ENCODE measurements at places on chromosomes 13 and 19. TPM values are rescaled to one million over a fixed set of nuclear protein-coding genes. Genes with fewer than 3 reads are reported as not detected.

Gene IZUMO4
- 3.5 TPM for polyA plus RNA-seq

GRCh38 chr13:66665991-66666390, 564.1 kb downstream of the PCDH9 start:
- H3K4me3 ChIP-seq, result no peak overlapping the region
- H3K27me3 ChIP-seq, result no peaks in the 10 kb centered on the region
- no peaks in the 10 kb centered on the region for H3K4me1 ChIP-seq
- no peak overlapping the region for H3K27ac ChIP-seq
- DNase-seq, result no peak
- no peaks in the 10 kb centered on the region for H3K36me3 ChIP-seq

- H3K36me3 ChIP-seq, result no peaks in the 10 kb centered on the region
- no peak for DNase-seq
- H3K27ac ChIP-seq, result no peak overlapping the region
- no peaks in the 10 kb centered on the region for H3K4me1 ChIP-seq
- H3K4me3 ChIP-seq, result no peak overlapping the region
- no peaks in the 10 kb centered on the region for H3K27me3 ChIP-seq
Observed at GRCh38 chr13:59452189-59452890, 711.4 kb downstream of the DIAPH3 start.

DNA sequence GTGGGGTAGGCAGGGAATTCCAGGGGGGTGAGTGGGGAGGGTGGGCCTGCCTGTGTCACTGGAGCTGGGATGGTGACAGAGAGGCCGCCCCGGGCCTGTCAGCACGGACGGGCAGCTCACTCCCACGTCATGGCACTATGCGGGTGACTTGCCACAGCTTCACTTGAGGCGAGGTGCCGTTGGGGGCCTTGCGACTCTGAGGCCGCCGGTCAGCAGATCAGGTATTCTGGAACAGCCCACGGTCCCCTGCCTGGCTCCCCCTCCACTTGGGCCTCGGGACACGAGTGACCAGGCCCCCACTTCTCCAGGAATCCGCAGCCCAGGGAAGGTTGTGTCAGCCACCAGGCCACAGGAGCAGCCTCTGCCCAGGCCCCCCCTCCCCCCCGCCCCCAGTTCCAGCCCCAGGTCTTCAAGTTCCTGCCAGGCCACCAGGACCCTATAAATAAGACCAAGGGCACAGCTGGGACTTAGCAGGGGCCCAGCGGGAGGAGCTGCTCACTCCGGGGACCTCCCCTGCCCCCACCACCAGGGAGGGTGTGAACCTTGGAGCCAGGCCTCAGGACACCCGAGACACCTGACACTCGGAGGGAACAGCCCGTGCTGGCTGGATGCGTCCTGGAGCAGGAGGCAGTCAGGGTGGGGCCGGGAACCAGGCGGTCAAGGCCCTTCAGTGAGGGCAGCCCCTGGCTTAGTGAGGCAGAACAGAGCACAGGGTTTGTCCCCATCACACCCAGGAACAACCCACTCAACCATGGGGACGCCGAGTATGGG, 2.7 kb upstream of the MIDN start:
- no peaks in the 10 kb centered on the region for H3K36me3 ChIP-seq
- peak; percentile 90 for DNase-seq
- H3K27ac ChIP-seq, result peak overlapping the region; percentile 100
- H3K27me3 ChIP-seq, result no peaks in the 10 kb centered on the region
- peaks cover 63% of the 10 kb centered on the region for H3K4me1 ChIP-seq

GRCh38 chr13:97116754-97117153, 105.4 kb upstream of the MBNL2 start:
- no peaks in the 10 kb centered on the region for H3K36me3 ChIP-seq
- peak; percentile 74 for DNase-seq
- H3K4me3 ChIP-seq, result no peak overlapping the region
- H3K27me3 ChIP-seq, result no peaks in the 10 kb centered on the region

Gene CYP4F22
- not detected for polyA plus RNA-seq

- H3K27ac ChIP-seq, result peak overlapping the region; percentile 71
- H3K36me3 ChIP-seq, result peaks cover 13% of the 10 kb centered on the region
- H3K4me1 ChIP-seq, result peaks cover 33% of the 10 kb centered on the region
- no peaks in the 10 kb centered on the region for H3K27me3 ChIP-seq
- DNase-seq, result peak; percentile 80
Observed at GRCh38 chr19:58562122-58563033, 4.0 kb upstream of the UBE2M start.

Gene COMP
- polyA plus RNA-seq, result not detected

DNA sequence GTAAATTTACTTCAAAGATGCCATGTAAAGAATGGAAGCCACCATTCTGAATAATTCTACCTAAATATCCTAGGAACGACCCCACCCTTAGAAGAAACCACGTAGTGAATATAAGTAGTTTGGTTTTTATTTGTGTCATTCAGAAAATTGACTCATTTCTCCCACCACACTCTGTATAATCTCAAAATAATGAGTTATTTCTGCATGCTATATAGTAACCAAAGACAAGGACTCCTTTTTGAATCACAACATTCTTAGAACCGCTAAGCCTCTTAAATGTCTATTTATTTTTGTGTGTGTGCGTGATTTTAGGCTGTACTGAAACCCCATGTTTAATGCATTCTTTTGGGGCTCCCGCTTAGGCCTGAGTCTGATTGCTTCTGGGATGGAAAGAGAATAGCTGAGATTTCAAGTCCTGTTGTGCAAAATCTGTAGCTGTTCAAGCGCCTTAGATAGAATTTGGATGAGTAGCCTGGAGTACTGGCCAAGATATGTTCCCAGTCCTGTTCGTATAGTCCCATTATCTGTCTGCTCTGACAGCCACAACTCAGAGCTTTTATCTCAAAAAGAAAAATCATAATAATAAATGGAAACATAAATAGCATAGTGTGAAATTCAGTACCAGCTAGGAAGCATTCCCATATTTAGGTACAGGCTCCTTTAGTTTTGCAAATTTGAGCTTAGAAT, 532.4 kb upstream of the NBEA start:
- no peaks in the 10 kb centered on the region for H3K36me3 ChIP-seq
- no peaks in the 10 kb centered on the region for H3K4me1 ChIP-seq
- no peaks in the 10 kb centered on the region for H3K27me3 ChIP-seq
- DNase-seq, result no peak
- H3K27ac ChIP-seq, result peak overlapping the region; percentile 16

DNA sequence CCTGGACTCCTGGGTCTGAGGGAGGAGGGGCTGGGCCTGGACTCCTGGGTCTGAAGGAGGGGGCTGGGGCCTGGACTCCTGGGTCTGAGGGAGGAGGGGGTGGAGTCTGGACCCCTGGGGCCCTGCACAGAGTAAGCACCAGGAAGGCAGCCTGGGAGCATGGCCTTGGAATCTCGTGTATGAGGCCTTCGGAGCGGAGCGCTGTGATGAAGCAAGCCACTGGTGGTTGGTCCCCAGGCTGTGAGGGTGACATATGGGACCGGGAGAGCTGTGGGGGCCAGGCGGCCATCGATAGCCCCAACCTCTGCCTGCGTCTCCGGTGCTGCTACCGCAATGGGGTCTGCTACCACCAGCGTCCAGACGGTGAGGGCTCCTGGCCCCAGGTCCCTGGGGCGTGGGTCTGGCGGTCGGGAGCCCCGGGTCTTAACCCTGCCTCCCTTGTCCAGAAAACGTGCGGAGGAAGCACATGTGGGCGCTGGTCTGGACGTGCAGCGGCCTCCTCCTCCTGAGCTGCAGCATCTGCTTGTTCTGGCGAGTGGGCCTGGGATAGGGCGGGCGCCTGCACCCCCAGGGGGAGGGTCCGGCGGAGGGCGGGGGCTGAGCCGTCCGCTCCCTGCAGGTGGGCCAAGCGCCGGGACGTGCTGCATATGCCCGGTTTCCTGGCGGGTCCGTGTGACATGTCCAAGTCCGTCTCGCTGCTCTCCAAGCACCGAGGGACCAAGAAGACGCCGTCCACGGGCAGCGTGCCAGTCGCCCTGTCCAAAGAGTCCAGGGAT, 918 bp downstream of the TMEM190 start:
- no peak for DNase-seq
- no peaks in the 10 kb centered on the region for H3K4me1 ChIP-seq
- H3K27me3 ChIP-seq, result peaks cover 33% of the 10 kb centered on the region
- no peak overlapping the region for H3K4me3 ChIP-seq

- no peaks in the 10 kb centered on the region for H3K4me1 ChIP-seq
- no peak for DNase-seq
- H3K27me3 ChIP-seq, result no peaks in the 10 kb centered on the region
- H3K36me3 ChIP-seq, result no peaks in the 10 kb centered on the region
- H3K27ac ChIP-seq, result no peak overlapping the region
Observed at GRCh38 chr13:68888832-68889231, 1218.8 kb upstream of the ATXN8OS start.

DNA sequence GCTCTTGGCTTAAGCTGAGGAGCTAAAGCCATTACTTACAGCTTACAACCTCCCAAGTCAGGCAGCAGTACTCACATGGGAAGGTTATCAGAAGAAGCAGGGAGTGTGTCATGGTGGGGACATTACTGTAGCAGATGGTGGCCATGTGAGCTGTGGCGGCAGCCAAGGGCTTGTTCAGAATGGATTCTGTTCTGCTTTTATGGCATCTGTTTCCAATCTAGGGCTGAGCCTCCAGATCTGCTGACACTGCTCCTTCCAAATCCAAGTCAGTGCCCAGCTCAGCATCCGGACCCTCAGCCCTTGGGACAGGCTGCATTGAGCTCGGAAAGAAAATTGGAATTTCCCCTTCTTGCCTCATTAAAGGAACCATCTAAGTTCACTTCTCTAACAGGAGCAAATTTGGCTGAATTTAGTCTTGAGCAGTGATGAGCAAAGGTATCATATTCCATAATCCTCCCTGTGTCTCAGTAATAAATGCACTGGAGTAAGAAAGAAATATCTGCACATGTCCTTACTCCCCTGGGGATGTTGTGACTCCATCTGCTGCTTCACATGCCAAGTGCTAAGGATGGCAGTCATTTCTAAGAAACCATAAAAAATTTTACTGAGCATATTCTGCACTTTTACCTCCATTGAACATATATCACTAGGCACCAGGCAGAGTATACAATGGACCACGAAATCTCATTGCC, 73.9 kb downstream of the KCTD12 start:
- H3K36me3 ChIP-seq, result no peaks in the 10 kb centered on the region
- no peak overlapping the region for H3K4me3 ChIP-seq
- peak; percentile 70 for DNase-seq
- H3K4me1 ChIP-seq, result peaks cover 11% of the 10 kb centered on the region

GRCh38 chr19:2252055-2252796, 3.1 kb downstream of the AMH start:
- no peak overlapping the region for H3K27ac ChIP-seq
- H3K36me3 ChIP-seq, result peaks cover 16% of the 10 kb centered on the region
- no peak for DNase-seq
- H3K4me3 ChIP-seq, result peak overlapping the region; percentile 9
- H3K27me3 ChIP-seq, result peaks cover 54% of the 10 kb centered on the region
- H3K4me1 ChIP-seq, result peaks cover 37% of the 10 kb centered on the region

Gene CCNE1
- 4.4 TPM for polyA plus RNA-seq

GRCh38 chr13:61142506-61142905, 273.1 kb downstream of the PCDH20 start:
- H3K36me3 ChIP-seq, result no peaks in the 10 kb centered on the region
- no peak overlapping the region for H3K4me3 ChIP-seq
- H3K4me1 ChIP-seq, result no peaks in the 10 kb centered on the region
- no peak overlapping the region for H3K27ac ChIP-seq

Measured in sigmoid colon (tissue), 7 donors.